B cell (primary cell): ENCODE measurements at places on chromosomes 3 and 15.

- no peak overlapping the region for H3K4me3 ChIP-seq
- H3K27ac ChIP-seq: no peak overlapping the region
- H3K27me3 ChIP-seq: no peaks in the 10 kb centered on the region
- no peaks in the 10 kb centered on the region for H3K4me1 ChIP-seq
These were observed 119.3 kb downstream of the FRMD4B start for GRCh38 chr3:69266585-69266984.

GRCh38 chr3:72582211-72582878 is 265.9 kb downstream of the SHQ1 start:
- H3K27ac ChIP-seq: no peak overlapping the region
- peaks cover 24% of the 10 kb centered on the region for H3K4me1 ChIP-seq
- no peak overlapping the region for H3K4me3 ChIP-seq
- DNase-seq: peak; percentile 74

DNA sequence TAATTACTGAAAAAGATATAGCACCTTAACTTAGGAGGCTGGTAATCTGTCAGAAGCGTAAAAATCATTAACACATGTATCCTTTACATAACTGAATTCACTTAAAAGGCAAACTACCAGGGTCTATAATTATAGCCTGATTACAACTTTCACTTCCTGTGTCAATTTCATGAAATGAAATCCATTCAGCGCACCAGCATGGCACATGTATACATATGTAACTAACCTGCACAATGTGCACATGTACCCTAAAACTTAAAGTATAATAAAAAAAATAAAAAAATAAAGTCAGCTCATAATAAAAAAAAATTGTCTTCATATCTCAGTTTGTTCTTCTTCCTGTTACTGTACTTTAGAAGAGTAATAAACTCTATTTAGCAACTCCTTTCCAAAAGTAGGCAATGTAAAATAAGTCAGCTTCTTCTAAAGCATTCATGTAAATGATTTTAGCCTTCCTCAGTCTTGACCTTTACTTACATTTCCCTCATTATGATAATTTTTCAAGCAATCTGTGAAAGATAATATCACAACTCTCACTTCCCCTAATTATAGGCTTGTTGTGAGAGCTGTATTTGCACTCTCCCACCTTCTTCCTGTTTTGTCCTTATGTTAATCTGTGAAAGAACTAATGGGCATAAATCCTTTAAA is 50.1 kb downstream of the KBTBD8 start:
- peak; percentile 77 for DNase-seq
- H3K27ac ChIP-seq: peak overlapping the region; percentile 83
- H3K4me1 ChIP-seq: peaks cover 40% of the 10 kb centered on the region
- no peak overlapping the region for H3K4me3 ChIP-seq

GRCh38 chr3:26799679-26800317 is 177.2 kb downstream of the LRRC3B start:
- no peak overlapping the region for H3K4me3 ChIP-seq
- no peaks in the 10 kb centered on the region for H3K27me3 ChIP-seq
- no peaks in the 10 kb centered on the region for H3K4me1 ChIP-seq
- H3K36me3 ChIP-seq: no peaks in the 10 kb centered on the region

- H3K4me1 ChIP-seq: peaks cover 8% of the 10 kb centered on the region
- no peak overlapping the region for H3K4me3 ChIP-seq
- H3K27me3 ChIP-seq: no peaks in the 10 kb centered on the region
- DNase-seq: no peak
- no peaks in the 10 kb centered on the region for H3K36me3 ChIP-seq
These were observed 6.6 kb upstream of the CCNL1 start for GRCh38 chr3:157166561-157166960.

DNA sequence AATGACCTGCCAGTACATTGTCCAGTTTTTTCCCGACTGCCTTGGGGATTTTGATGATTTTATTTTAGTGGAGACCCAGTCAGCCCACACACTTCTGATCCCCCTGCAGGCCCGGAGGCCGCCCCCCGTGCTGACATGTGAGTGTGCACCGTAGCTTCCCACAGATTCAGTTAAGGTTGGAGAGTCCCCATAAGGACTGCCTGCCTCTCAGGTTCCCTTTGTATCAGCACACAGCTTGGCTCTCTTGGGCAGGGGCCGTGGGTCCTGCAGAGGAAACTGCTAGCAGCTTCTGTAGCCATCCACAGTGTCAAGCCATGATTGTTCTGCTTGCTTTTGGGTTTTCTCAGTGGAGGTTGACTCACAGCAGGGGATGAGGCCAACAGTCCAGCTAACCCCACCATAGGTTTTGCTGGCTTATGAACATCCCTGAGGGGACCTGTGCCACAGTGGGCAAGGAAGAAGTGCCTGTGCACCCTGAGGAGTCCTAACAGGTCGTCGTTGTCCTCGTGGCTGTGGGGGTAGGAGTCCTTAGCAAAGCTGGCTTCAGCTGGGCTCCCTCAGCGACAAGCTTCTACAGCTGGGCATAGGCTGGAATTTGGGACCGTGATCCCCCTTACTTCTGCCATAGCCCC is 46.4 kb downstream of the DLEC1 start:
- H3K4me1 ChIP-seq: no peaks in the 10 kb centered on the region
- DNase-seq: peak; percentile 28
- H3K36me3 ChIP-seq: no peaks in the 10 kb centered on the region
- peaks cover 2% of the 10 kb centered on the region for H3K27me3 ChIP-seq
- no peak overlapping the region for H3K4me3 ChIP-seq

- peaks cover 44% of the 10 kb centered on the region for H3K4me1 ChIP-seq
- no peak overlapping the region for H3K27ac ChIP-seq
- H3K4me3 ChIP-seq: no peak overlapping the region
These were observed 26.3 kb downstream of the KLHL6 start for GRCh38 chr3:183529185-183529584.

DNA sequence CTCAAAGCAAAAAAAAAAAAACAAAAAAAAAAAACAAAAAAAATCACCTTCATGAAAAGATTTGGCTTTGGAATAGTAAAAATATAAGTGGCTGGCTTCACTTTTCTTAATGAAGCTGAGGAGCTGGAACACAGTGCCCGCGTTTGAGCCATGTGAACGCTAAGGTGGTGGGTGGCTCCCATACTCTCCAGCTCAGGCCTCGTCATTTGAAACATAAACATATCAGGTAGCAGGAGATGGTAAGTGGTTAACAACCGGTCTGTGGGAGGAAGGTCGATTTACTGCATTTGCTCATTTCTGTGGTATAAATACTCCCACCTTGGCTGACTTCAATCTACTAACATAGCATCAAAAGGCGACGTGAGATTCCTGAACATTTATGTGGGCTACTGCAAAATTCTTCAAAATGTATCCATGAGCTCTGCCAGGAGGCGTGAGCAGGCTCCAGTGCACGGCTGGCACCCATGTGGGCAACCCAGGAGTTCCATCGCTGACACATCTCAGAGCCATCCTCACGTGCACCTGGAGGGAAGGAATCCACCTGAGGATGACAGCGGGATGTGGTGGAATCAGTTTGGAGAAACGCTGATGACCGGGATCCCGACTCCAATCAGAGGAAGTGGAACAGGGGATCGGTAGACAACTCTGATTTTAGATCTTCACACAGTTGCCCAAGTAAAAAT is 157.6 kb downstream of the ATP10A start:
- no peaks in the 10 kb centered on the region for H3K27me3 ChIP-seq
- H3K27ac ChIP-seq: no peak overlapping the region
- no peak overlapping the region for H3K4me3 ChIP-seq
- no peaks in the 10 kb centered on the region for H3K4me1 ChIP-seq
- no peak for DNase-seq

DNA sequence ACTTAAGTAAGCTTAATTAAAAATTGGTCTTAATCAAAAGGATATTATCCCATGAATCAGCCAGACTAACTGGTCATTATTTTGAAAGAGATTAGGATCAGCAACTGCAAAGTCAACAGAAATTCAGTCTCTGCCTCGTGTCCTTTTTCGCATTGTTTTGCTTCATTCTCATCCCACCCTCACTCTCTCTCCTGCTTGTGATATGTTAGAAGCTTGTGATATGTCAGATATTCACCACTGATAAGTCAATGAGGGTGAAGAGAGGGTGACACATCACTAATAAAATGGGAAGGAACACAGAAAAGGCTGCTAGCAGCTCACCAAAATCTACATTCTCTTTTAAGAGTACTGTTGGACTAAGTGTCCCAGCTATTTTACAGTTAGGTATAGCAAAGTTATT is 146.1 kb downstream of the SUCNR1 start:
- DNase-seq: no peak
- no peak overlapping the region for H3K4me3 ChIP-seq
- no peaks in the 10 kb centered on the region for H3K4me1 ChIP-seq
- no peak overlapping the region for H3K27ac ChIP-seq

- no peak for DNase-seq
- no peaks in the 10 kb centered on the region for H3K27me3 ChIP-seq
- no peak overlapping the region for H3K27ac ChIP-seq
- no peak overlapping the region for H3K4me3 ChIP-seq
- H3K36me3 ChIP-seq: no peaks in the 10 kb centered on the region
- no peaks in the 10 kb centered on the region for H3K4me1 ChIP-seq
These were observed 23.0 kb upstream of the NMD3 start for GRCh38 chr3:161197855-161198850.

DNA sequence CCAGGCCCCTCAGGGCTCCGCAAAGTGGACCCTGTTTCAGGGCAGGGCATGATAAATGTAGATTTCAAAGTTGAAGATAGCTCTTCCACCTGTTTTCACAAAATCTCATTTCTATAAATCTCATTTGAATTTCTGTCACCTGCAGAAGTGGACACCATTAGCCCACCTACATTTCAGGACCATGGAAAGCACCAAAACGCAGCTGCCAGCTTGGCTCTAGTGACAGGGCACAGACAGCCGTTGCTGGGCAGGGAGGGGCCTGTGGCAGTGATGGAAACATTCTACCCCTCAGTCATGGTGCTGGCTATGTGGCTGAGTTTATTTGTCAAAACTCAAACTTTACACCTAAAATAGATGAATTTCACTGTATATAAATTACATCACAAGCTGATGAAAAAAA is 40.4 kb downstream of the PRR23E start:
- no peaks in the 10 kb centered on the region for H3K4me1 ChIP-seq
- H3K27ac ChIP-seq: no peak overlapping the region
- no peak for DNase-seq
- no peak overlapping the region for H3K4me3 ChIP-seq

DNA sequence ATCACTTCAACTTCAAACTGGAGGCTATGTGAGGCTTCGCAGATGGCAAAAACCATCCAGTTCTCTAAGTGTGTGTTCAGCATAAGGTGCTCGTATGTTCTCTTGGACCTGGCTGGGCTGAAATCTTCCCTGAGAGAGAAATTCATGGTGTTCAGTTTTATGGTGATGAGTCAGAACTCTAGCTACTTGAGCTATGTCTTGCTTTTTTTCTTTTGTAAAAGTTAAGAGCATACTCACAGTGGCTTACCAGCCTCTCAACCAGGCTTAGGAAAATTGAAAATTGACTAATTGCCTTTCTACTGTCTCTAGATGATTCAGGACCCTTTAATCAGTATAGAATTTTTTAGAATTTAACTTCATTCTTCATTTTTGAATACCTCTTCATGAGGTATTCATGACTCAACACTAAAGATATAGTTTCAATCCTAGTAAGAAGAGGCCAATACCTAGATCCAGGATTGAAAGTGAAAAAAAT is 617.5 kb downstream of the TBL1XR1 start:
- no peak overlapping the region for H3K27ac ChIP-seq
- no peak for DNase-seq
- H3K36me3 ChIP-seq: no peaks in the 10 kb centered on the region
- no peaks in the 10 kb centered on the region for H3K4me1 ChIP-seq
- H3K27me3 ChIP-seq: no peaks in the 10 kb centered on the region
- no peak overlapping the region for H3K4me3 ChIP-seq

- H3K4me3 ChIP-seq: no peak overlapping the region
- no peak overlapping the region for H3K27ac ChIP-seq
- no peaks in the 10 kb centered on the region for H3K27me3 ChIP-seq
- H3K4me1 ChIP-seq: no peaks in the 10 kb centered on the region
These were observed 78.3 kb downstream of the SMAD6 start for GRCh38 chr15:66780172-66780972.

DNA sequence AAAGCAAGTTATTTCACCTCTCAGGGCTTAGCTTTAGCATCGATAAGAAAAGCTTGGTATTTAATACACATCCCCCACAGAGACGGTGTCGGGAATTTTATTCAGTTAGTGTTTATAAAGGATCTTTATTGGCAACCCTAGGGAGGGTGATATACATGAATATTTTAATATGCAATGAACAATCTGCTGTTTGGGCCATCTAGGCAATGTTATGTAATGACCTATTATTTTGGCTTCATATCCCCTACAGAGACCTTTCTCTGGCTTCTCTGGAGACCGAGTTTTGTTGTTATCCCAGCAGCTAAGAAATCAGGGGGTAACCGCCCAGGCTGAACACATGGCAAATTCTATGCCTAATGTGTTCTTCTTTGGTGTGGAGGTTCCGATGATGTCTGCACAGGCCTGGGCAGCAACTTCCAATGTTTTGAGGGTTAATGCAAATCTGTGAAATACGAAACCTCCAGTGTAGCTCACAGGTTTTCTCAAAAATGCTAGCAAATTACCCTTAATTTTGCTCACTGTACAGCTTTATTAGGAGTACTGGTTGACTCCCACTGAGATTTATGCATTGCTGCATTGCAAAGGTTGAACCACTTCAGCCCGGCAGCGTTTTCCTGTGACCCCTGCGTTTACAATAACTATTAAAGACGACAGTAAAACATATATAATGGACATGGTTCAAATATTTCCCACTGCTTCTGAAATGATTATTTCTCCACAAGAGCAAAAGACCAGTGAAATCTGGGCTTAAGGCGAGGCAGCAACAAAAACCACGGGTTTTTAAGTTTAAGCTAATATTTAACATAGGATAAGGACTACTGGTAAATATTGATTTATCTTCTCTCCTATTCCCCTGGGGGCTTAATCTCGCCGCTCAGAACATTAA is 298.3 kb upstream of the NR2E3 start:
- no peaks in the 10 kb centered on the region for H3K4me1 ChIP-seq
- no peak overlapping the region for H3K27ac ChIP-seq
- H3K4me3 ChIP-seq: no peak overlapping the region
- H3K27me3 ChIP-seq: no peaks in the 10 kb centered on the region
- no peak for DNase-seq

- no peak overlapping the region for H3K4me3 ChIP-seq
- no peaks in the 10 kb centered on the region for H3K27me3 ChIP-seq
- no peaks in the 10 kb centered on the region for H3K36me3 ChIP-seq
- DNase-seq: peak; percentile 17
- no peaks in the 10 kb centered on the region for H3K4me1 ChIP-seq
These were observed 240.7 kb downstream of the SHOX2 start for GRCh38 chr3:157865352-157866000.

GRCh38 chr3:134485075-134485717 is 589 bp downstream of the ANAPC13 start:
- peaks cover 23% of the 10 kb centered on the region for H3K4me1 ChIP-seq
- DNase-seq: no peak
- no peaks in the 10 kb centered on the region for H3K27me3 ChIP-seq
- H3K27ac ChIP-seq: peak overlapping the region; percentile 78
- H3K36me3 ChIP-seq: peaks cover 3% of the 10 kb centered on the region

GRCh38 chr3:151196434-151196833 is 6.6 kb downstream of the GPR171 start:
- no peaks in the 10 kb centered on the region for H3K27me3 ChIP-seq
- no peak overlapping the region for H3K27ac ChIP-seq

DNA sequence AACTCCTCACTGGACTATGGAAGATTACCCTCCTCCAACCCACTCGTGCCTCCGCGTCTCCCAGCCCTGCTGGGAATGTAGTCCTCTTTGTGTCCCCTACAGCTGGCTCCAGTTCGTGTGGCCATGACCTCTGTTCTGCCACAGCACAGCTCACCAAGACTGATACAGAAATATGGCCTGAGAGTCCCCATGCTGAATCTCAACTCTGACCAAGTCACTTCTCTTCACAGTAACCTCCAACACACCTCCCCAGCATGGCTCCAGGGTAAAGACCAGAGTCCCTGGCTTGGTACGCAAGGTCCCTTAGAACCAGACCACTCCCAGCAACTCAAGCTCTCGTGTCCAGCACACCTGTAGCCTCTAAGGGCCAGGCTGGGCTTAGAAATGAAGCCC is 2.3 kb upstream of the COL7A1 start:
- H3K4me3 ChIP-seq: no peak overlapping the region
- no peak for DNase-seq
- peaks cover 45% of the 10 kb centered on the region for H3K36me3 ChIP-seq
- peaks cover 9% of the 10 kb centered on the region for H3K4me1 ChIP-seq
